ENCODE measurements at places on chromosomes 13 and 19.
A peak's percentile ranks its signal among the peaks of the same experiment; 100 is the strongest.

GRCh38 chr13:44561351-44561750 is 14.8 kb downstream of the TSC22D1 start:
- no peaks in the 10 kb centered on the region for H3K27me3 ChIP-seq
- no peak overlapping the region for H3K4me3 ChIP-seq
- no peak overlapping the region for H3K27ac ChIP-seq
- peaks cover under 1% of the 10 kb centered on the region for H3K4me1 ChIP-seq

- H3K27me3 ChIP-seq: no peaks in the 10 kb centered on the region
- H3K36me3 ChIP-seq: no peaks in the 10 kb centered on the region
- peaks cover 22% of the 10 kb centered on the region for H3K4me1 ChIP-seq
Measured at GRCh38 chr19:3464587-3465235, 15.6 kb downstream of the SMIM24 start.

DNA sequence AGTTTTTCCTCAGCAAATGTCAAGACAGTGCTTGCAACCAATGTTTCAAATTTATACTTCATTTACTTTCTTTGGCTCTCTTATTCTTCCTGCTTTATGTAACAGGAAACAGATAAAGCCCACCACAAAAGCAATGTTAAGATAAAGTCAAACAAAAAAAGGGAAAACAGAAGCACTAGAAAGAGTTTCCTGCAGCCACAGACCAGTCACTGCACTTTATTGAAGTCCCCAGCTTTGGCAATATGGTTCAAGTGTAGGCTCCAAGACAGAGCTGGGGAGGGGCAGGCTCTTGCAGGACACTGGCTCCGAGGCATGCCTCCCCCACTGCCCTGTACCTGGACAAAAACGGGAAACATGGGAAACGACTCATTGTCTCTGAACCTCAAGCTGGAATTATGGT is 15.3 kb upstream of the CDC16 start:
- no peaks in the 10 kb centered on the region for H3K27me3 ChIP-seq
- no peak overlapping the region for H3K4me3 ChIP-seq
- H3K36me3 ChIP-seq: no peaks in the 10 kb centered on the region
- H3K27ac ChIP-seq: no peak overlapping the region

GRCh38 chr19:54795758-54796157 is 7.7 kb upstream of the KIR2DL4 start:
- H3K4me1 ChIP-seq: no peaks in the 10 kb centered on the region
- DNase-seq: no peak
- H3K27ac ChIP-seq: no peak overlapping the region
- no peaks in the 10 kb centered on the region for H3K27me3 ChIP-seq
- H3K36me3 ChIP-seq: no peaks in the 10 kb centered on the region

DNA sequence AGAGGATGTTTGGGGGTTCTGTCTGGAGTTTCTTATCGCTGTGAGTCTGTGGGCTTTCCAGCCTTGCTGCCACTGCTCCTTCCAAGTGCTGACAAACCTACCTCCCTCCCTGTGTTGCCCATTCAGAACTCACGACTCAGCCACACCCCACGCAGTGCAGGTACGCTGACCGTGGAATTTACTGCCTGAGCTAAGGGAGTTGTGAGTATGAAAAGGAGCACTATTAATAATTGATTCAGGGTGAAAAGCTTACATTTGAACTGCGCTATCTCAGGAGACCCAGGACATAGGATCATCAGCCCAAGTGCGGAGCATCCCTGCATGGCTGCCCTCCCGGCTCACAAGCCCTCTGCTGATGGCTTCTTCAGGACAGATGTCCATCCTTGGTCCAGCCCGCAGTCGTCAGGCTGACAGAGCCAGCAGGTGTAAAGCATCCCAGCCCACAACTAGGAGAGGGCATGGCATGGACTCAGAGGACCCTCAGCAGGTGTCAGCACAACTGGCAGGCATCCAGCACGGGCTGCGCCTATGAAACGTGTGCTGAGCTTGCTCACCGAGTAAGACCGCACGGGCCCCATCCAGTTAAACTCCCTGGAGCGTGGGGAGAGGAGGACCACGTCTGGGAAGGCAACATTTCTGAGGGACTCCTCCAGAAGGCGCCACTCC is 244.0 kb downstream of the COL4A1 start:
- H3K4me1 ChIP-seq: peaks cover 8% of the 10 kb centered on the region
- H3K4me3 ChIP-seq: no peak overlapping the region
- no peaks in the 10 kb centered on the region for H3K36me3 ChIP-seq
- no peaks in the 10 kb centered on the region for H3K27me3 ChIP-seq

GRCh38 chr13:101127741-101128353 is 288.5 kb downstream of the NALCN start:
- H3K4me3 ChIP-seq: no peak overlapping the region
- H3K27ac ChIP-seq: no peak overlapping the region
- no peaks in the 10 kb centered on the region for H3K27me3 ChIP-seq
- no peaks in the 10 kb centered on the region for H3K36me3 ChIP-seq
- no peak for DNase-seq

GRCh38 chr13:112069061-112069844 is 2.3 kb downstream of the SOX1 start:
- peaks cover 31% of the 10 kb centered on the region for H3K27me3 ChIP-seq
- H3K36me3 ChIP-seq: no peaks in the 10 kb centered on the region
- DNase-seq: no peak
- no peak overlapping the region for H3K4me3 ChIP-seq
- peaks cover 32% of the 10 kb centered on the region for H3K4me1 ChIP-seq

GRCh38 chr19:41537789-41538188 is 38.2 kb upstream of the CEACAM21 start:
- H3K27ac ChIP-seq: no peak overlapping the region
- H3K36me3 ChIP-seq: no peaks in the 10 kb centered on the region
- no peaks in the 10 kb centered on the region for H3K4me1 ChIP-seq
- no peak for DNase-seq

- no peaks in the 10 kb centered on the region for H3K4me1 ChIP-seq
- no peak overlapping the region for H3K27ac ChIP-seq
- DNase-seq: peak; percentile 49
Measured at GRCh38 chr19:49331616-49332055, 3.6 kb upstream of the CD37 start.

DNA sequence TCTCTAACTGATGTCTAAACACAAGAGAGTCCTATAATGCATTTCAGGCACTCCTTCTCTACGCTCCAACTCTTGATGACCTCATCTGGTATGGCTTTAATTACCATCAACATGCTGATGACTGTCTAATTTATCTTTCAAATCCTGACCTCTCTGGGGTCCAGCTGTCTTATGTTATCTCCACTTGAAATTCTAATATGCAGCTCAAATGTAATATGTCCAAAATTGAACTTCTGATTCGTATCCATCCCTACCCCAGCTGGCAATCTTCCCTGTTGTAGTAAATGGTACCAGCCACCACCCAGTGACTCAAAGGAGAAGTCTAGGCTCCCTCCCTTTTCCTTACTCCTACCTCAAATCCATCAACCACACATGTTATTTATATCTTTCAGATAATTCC is 288.0 kb upstream of the SLC10A2 start:
- H3K4me1 ChIP-seq: no peaks in the 10 kb centered on the region
- H3K36me3 ChIP-seq: no peaks in the 10 kb centered on the region

DNA sequence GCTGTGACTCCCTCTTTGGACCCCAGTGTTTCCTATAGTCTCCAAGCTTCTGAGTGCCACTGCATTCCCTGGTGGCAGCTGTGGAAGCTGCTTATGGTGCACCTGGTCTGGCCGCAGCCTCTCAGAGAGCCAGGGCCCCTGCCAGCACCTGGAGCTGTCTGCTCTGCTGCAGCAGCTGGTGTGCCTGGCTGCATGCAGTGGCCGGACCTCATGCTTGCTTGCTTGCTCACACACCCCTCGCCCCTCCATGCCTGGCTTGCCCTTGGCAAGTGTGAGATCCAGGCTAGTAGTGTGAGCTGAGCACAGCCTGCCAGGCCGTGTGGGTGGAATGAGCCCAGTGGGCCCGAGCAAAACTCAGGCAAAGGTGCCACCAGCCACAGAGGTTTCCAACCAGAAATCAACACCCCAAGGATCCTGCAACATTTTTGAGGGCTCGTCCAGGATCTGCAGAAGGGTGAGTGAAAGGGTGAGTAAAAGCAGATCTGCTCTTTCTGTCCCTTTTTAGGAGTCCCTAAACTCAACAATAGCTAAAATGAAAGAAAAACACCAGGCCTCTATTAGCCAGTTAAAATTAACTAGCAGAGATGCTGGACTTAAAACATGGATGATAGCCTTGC is 7.6 kb upstream of the MLLT1 start:
- no peak for DNase-seq
- H3K27ac ChIP-seq: no peak overlapping the region
- no peaks in the 10 kb centered on the region for H3K36me3 ChIP-seq

DNA sequence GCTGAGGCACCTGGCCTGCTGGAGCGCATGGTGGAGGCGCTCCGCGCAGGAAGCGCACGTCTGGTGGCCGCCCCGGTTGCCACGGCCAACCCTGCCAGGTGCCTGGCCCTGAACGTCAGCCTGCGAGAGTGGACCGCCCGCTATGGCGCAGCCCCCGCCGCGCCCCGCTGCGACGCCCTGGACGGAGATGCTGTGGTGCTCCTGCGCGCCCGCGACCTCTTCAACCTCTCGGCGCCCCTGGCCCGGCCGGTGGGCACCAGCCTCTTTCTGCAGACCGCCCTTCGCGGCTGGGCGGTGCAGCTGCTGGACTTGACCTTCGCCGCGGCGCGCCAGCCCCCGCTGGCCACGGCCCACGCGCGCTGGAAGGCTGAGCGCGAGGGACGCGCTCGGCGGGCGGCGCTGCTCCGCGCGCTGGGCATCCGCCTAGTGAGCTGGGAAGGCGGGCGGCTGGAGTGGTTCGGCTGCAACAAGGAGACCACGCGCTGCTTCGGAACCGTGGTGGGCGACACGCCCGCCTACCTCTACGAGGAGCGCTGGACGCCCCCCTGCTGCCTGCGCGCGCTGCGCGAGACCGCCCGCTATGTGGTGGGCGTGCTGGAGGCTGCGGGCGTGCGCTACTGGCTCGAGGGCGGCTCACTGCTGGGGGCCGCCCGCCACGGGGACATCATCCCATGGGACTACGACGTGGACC is 9.7 kb upstream of the STRN4 start:
- peaks cover 42% of the 10 kb centered on the region for H3K4me1 ChIP-seq
- no peak overlapping the region for H3K4me3 ChIP-seq
- H3K36me3 ChIP-seq: no peaks in the 10 kb centered on the region

GRCh38 chr19:4582980-4583842 is 23.7 kb upstream of the SEMA6B start:
- H3K27me3 ChIP-seq: no peaks in the 10 kb centered on the region
- H3K36me3 ChIP-seq: no peaks in the 10 kb centered on the region
- H3K27ac ChIP-seq: no peak overlapping the region
- no peak for DNase-seq
- H3K4me1 ChIP-seq: peaks cover 16% of the 10 kb centered on the region

- no peaks in the 10 kb centered on the region for H3K27me3 ChIP-seq
- H3K27ac ChIP-seq: no peak overlapping the region
- no peaks in the 10 kb centered on the region for H3K36me3 ChIP-seq
- no peak overlapping the region for H3K4me3 ChIP-seq
Measured at GRCh38 chr13:107665926-107666458, 549.3 kb downstream of the LIG4 start.

DNA sequence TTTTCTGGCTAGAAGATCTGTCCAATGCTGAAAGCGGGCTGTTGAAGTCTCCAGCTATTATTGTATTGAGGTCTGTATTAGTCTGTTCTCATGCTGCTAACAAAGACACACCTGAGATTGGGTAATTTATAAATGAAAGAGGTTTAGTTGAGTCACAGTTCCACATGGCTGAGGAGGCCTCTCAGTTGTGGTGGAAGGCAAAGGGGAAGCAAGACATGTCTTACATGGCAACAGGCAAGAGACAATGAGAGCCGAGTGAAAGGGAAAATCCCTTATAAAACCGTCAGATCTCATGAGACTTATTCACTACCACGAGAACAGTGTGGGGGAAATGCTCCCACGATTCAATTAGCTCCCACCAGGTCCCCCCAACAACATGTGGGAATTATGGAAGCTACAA is 980.4 kb downstream of the SLITRK5 start:
- no peak overlapping the region for H3K27ac ChIP-seq
- H3K4me3 ChIP-seq: no peak overlapping the region
- H3K27me3 ChIP-seq: no peaks in the 10 kb centered on the region
- no peaks in the 10 kb centered on the region for H3K36me3 ChIP-seq
- no peaks in the 10 kb centered on the region for H3K4me1 ChIP-seq
- DNase-seq: no peak

DNA sequence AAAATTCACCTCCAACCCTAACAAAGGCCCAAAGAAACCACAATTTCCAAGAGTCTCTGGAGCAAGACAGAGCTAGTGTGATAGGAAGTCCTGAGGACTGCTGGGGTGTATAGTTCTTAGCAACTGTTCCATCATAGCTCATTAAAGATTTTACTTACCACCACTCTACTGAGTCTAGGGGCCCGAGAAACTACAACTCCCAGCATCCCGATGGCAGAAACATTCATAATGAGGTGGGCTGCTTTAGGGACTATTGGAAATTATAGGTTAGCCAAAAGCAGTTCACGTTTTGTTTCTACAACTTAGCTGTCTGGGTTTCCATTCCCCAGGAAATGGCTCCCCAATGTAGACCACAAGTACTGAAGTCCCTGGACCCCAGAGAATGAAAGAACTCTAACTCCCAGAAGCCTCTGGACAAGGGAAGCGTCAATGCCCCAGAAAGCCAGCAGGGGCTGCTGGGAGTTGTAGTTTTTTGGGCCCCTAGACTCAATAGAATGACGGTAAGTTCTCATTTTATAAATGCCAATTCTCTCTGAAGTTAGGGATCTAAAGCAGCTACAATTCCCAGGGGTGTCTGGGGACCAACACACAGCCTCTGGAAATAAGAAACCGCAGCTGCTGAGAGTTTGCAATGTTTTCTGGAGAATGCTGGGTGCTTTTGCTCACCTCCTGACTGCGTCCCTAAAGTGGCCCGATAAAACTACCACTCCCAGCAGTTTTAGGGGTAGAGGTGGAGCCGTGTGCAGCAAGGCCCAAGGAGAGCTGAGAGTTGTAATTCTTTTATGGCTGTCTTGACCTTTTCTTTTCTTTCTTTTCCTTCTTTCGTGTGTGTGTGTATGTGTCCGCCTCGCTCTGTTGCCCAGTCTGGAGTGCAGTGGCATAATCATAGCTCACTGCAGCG is 11.1 kb downstream of the FTL start:
- no peak for DNase-seq
- no peak overlapping the region for H3K27ac ChIP-seq
- H3K4me1 ChIP-seq: peaks cover 15% of the 10 kb centered on the region
- H3K36me3 ChIP-seq: no peaks in the 10 kb centered on the region

DNA sequence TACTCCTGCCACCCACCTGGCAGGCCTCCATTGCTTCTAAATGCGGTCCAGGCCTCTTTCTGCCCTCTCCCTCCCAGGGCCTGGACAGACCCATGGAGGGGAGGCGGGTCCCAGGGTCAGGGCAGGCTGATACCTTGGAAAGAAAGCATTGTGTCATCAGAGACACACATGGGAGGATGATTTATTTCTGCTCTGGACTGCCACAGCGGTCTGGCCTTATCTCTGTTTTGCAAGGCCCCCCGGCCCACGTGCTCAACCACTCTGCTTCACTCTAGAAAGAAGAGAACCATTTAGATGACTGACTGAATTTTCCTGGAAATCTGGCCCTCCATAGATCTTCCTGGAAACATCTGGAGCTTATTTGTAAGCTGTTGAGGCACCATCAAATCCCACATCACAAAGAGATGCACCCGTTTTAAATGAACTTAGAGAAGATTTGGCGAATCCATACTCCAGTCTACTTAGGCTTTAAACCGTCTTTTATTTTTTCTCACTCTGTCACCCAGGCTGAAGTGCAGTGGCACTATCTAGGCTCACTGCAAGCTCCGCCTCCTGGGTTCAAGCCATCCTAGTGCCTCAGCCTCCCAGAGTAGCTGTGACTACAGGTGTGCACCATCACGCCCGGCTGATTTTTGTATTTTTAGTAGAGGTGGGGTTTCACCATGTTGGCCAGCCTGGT is 48.3 kb upstream of the URI1 start:
- no peaks in the 10 kb centered on the region for H3K27me3 ChIP-seq
- H3K4me3 ChIP-seq: no peak overlapping the region
- no peaks in the 10 kb centered on the region for H3K4me1 ChIP-seq
- H3K36me3 ChIP-seq: no peaks in the 10 kb centered on the region
- no peak overlapping the region for H3K27ac ChIP-seq
- no peak for DNase-seq

- no peak for DNase-seq
- peaks cover 2% of the 10 kb centered on the region for H3K36me3 ChIP-seq
Measured at GRCh38 chr19:43723588-43723987, 7.7 kb downstream of the IRGC start.
